Foreskin keratinocyte (primary cell): ENCODE measurements at places on chromosomes 3 and 15.

- no peak for DNase-seq
Measured at GRCh38 chr3:162525066-162525742, 1028.6 kb downstream of the OTOL1 start.

GRCh38 chr3:130729154-130729553 lies 17.5 kb downstream of the PIK3R4 start:
- no peak for DNase-seq

GRCh38 chr15:29003191-29003839 lies 117.5 kb downstream of the APBA2 start:
- DNase-seq = peak; percentile 25

- DNase-seq = no peak
Measured at GRCh38 chr3:25294169-25294805, 133.8 kb upstream of the RARB start.

DNA sequence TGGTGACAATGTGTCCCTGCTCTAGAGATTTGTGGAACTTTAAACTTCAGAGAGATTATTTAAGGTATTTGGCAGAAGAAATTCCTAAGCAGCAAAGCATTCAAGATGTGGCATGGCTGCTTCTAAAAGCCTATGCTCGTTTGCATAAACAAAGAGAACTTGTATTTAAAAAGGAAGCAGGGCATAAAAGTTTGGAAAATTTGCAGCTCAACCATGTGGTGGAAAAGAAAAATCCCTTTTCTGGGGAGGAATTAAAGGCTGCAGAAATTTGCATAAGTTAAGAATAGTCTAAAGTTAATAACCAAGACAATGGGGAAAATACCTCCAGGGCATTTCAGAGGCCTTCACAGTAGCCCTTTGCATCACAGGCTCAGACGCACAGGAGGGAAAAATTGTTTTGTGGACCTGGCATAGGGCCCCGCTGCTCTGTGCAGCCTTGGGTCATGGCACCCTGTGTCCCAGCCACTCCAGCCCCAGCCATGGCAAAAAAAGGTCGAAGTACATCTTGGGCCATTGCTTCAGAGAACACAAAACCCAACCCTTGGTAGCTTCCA lies 1109.1 kb downstream of the OTOL1 start:
- no peak for DNase-seq

- DNase-seq = no peak
Measured at GRCh38 chr3:110811050-110811449, 260.6 kb upstream of the NECTIN3 start.

DNA sequence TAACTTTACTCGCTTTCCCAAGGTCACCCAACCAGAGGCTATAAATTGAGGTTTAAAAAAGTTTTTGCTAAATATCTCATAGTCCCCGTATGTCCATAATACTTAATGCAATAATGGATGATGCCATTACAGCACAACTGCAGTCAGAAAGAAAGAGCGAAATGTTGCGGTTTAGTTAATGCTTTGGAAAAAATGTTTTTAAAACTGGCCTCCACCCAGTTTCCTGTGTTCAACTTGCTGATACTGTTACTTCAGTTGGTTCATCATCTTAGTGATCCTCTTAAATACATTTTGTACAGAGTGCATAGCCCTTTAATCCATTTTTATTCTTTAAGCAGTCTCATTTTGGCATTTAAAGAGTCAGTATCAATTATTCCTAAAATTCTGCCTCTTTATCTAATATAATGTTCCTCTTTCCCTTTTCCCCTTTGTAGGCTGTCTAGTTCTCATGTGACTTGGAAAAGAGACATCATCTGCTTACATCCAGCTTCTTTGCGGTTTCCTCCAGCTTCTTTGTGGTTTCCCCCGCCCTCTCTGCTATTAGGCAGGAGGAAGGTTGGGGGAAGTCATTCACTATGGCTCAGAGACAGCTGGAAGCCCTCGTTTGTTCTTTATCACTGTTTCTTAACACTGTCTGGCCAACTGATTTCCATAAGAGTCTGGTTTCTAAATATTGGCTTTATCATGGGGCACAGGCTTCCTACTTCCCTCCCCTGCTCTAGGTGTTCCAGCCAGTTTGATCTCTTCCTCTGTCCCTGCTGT lies 154.3 kb downstream of the GOLIM4 start:
- DNase-seq = peak; percentile 32

DNA sequence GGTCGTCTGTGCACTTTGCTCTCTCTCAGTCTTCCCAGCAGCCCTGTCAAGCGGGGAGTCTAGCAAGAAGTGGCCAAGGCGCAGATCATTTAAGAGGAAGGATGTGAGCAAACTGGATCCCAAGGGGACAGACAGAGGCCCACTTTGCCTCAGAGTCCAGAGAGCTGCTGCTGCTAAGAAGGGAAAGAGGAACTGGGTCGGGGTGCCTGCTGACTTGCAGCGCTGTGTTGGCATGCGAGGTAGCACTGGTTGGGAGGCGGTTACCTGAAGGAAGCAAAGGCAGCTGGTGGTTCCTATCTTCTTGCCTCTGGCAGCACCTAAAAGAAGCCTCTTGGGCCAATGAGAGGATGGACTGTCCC lies 28.1 kb downstream of the SMAD3 start:
- DNase-seq = no peak

GRCh38 chr15:75104804-75105557 lies 81.6 kb downstream of the PPCDC start:
- DNase-seq = peak; percentile 97
